ENCODE measurements at places on chromosomes 5 and 9.

DNA sequence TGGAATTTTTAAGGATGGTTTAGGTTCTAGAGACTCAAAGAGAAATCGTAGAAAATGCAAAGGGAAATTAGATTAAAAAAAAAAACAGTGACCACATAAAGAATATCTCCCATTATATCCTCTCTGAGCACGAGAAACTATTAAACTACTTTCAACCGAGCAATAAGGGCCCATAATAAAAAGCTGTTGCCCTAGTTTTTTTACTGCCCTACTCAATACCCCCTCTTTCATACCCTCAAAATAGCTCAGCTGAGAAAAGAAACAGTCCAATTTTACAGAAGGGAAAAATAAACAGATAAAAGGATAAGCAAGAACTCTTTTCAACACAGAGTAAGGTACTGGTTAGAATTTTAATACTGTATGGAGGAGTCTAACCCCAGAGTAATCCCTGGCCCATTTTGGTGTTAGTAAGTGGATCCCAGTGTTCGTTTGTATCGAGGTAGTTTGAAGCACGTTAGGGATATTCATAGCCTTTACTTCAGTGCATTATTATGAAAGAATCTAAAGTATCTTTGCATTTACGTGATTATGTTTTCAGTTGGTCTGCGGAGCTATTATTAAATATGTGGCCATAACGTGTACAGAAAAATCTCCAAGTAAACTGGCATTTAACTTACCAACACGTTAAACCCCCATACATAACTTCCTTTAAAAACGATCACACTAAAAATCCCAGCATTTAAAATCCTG, 980 bp upstream of the RHOBTB3 start:
- no peak for DNase-seq

DNA sequence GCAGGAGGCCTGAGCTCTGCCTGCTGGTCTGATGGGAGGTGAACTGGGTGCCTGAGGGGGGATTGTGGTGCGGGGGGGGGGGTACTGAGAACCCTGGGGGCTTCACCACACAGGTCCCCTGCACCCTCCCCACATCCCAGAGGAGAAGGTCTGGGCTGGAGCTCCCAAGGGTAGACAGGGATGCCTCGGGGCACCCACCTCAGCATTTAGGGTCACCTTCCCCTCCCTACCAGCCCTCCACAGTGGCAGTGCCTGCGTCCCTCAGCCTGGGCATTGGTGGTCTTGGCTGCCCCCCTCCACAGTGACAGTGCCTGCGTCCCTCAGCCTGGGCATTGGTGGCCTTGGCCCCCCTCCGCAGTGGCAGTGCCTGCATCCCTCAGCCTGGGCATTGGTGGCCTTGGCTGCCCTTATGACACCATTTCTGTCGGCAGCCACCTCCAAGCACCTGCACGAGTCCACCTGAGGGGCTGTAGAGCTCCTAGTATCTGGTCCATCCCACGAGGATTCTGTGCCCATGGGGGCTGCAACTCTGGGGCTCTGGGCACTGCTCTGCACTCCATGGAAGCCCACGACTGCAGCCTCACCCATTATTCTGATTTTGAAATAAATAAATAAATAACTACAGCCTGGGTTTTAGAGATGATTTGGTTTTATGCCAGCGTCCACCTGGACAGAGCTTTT, 21.5 kb downstream of the NKD2 start:
- no peak for DNase-seq

DNA sequence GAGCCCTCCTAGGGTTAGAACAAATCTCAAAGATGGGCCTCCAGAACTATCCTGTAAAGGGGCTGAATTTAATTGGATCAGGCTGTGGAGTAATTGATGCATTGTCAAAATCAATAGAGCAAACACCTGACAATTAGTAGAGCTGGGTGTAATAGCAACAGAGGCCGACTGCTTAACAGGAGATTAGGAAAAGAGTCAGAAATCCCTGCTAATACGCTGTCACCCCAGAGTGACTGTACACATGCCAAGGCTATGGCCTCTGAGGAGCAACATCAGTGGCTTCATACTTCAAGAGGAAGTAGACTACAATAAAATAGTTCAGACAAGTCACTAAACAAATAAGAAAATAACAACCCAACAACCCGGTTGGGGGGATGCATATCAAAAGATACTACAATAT, 18.7 kb upstream of the GRPEL2 start:
- DNase-seq, result no peak

DNA sequence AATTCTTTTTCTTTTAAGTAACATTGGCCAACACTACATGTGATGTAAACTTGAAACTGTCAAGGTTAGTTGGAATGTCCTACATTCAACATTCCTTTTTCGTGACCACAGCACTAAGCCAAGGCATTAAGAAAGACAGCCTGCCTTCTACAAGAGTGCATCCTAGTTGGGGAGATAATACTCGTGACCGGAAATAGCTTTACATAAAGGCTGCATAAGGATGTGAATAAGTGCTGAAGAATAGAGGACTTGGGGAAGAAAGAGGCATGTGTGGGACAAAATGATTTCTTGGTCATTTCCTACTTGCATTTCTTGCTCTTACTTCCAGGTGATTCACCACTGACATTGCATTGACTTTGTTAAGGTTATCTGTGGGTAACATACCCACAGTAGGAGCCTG, 282.0 kb downstream of the DMRT2 start:
- no peak for DNase-seq

GRCh38 chr5:56861893-56862485, 46.6 kb downstream of the MAP3K1 start:
- DNase-seq, result no peak

DNA sequence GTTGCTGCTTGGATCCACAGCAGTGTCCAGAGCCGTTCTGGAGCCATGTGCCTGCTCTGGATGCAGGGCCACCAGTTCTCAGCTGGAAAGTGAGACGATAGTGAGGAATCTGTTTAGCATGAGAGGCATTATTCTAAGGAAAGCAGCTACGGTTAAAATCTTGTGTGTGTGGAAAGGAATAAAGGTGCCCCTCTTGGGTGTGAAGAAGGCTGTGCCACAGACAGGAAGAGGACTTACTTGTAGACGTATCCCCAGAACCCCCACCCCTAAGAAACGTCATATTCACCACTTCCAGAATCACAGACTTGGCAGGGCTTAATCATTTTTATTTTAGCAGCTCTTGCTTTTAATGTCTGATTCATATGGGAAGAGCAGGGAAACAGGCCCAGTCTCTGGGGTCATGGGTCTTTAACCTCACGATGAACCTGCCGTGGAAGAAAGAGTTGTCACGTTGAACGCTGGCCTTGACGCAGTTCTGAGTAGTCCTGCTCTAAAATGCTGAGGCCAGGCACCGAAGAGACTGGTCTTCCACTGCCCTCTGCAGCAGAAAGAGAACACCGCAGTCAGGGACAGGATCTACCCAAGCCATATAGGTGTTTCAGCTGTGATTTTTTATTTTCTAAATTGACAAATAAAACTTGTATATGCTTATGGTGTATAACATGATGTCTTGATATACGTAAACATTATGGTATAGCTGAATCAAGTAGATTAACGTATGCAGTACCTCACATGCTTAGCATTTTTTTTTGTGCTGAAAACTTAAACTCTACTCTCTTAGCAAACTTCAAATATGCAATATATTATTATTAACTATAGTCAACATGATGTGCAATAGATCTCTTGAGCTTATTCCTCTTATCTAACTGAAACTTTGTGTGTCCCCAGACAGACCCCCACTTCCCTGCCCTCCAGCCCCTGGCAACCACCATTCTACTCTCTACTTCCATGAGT, 38.8 kb downstream of the CARTPT start:
- DNase-seq, result peak; percentile 73

DNA sequence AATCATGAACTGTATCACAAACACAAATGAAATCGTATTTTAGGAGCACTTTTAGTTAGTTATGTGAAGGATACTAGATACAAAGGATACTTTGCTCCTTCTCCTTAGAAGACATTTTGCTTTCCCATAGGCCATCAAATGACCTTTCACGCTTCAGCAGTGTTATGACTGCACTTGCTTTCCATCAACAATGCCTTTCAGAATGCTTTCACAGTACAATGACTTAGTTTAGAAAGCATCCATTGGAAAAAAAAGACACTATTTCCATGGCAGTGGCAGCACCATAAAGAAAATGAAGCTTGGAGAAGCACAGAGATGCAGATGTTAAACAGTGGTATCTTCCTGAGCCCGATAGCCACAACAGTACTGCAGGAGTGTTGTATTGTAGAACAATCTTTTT, 203.9 kb downstream of the PCSK1 start:
- no peak for DNase-seq

- no peak for DNase-seq
Observed at GRCh38 chr5:61632064-61632463, 300.0 kb downstream of the ZSWIM6 start.

DNA sequence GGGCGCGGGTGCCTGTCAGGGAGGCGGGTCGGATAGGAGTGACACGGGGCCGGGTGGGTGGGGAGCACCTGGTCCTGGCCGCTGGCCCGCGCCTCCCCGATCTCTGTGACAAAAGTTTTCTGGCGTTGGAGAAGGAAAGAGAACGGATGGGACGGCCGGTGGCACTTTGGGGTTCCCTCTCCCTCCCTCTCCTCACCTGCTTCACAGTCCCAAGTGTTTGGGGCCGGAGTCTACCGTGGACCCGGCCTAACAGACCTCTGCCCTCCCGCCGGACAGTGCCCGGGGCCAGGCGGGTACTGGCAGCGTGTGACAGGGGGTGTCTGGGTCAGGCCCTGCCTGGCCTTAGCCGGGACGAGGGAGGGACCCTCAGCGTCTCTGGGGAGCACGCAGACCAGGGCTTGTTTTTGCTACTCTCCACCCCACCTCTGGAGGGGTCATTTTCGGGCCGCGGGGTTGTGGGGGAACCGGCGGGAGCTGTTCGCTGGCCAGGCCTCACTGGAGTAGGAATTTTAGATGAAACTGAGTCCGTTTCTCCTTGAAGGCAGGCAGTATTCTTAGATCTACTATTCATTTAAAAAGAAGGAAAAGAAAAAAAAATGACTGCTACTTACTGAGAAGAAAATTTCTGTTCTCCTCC, 1.7 kb downstream of the PRDM6 start:
- DNase-seq, result no peak

- no peak for DNase-seq
Observed at GRCh38 chr9:90034071-90034470, 429.3 kb downstream of the GADD45G start.

- no peak for DNase-seq
Observed at GRCh38 chr5:135072387-135073281, 38.6 kb upstream of the PITX1 start.

GRCh38 chr5:135079760-135080159, 45.7 kb upstream of the PITX1 start:
- no peak for DNase-seq

DNA sequence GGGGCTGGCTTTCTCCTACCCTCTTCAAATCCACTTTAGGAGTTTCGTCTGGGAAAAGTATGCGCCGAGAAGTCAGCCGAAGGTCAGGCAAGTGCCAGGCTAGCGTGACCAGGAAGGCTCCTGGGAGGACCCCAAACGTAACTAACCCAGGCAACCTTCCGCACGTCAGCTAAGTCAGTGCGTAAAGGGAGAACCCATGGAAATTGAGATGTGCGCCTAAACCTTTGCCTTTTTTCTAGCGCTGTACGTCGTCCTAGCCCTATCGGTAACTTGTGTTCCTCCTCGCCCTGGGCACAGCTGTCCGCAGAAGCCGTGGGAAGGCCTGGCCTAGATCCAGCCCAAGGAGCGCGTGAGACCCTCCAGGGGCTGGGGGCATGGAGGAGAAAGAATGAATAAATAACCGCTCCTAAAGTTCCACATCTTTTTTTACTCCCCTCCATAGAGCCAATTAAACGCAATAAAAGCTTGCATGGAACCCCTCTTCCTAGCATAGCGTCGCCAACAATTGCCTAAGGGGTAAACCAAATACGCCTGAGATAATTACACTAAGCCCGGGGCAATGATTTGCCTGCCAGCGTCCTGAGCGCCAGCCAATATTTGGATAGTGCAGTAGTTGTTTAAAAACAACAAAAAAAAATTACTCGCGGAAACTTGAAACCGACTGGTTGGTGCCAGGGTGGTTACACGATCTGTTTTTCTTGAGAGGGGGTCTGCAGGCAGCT, 4.0 kb upstream of the FOXB2 start:
- DNase-seq, result no peak

DNA sequence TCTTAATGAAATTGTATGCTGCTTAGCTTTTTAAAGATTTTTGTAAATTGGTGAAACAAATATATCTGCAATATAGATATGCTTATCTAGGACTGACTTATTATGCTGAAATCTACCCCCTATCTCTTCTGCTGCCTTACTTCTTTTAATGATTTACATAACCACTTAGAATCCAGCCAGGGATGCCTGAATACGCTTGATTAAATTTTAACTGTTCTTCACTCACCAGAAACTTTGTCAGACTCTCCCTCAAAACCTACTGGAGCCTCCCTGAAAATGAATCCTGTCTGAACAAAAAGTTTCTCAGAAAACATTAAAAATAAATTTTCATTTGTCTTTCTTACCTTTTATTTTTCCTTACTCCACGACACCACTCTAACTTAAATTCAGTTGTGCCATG, 111.7 kb downstream of the ST8SIA4 start:
- no peak for DNase-seq

GRCh38 chr9:97900103-97900737, 22.1 kb downstream of the TRMO start:
- DNase-seq, result peak; percentile 40

GRCh38 chr9:130197888-130198287, 25.7 kb downstream of the NCS1 start:
- no peak for DNase-seq

DNA sequence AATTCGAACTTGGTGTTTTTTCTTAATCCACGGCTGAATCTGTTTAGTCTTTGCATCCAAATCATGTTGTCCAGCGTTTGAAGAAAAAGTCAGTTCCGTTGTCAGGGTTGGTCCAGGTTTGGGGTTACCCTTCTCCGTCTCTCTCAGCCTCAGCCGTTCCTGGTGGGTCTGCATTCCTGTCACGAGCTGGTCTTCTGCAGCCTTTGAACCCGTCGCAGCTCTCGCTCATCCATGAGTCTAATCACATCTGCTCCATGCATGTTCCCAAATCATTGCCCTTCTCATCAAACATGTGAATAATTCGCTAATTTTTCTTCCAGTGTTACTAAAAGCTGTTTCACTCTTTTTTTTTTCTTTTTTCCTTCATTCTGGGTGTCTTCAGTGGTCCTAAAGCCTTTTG, 39.0 kb upstream of the EXOC3 start:
- no peak for DNase-seq

- no peak for DNase-seq
Observed at GRCh38 chr5:20618340-20618739, 630.3 kb upstream of the CDH18 start.

DNA sequence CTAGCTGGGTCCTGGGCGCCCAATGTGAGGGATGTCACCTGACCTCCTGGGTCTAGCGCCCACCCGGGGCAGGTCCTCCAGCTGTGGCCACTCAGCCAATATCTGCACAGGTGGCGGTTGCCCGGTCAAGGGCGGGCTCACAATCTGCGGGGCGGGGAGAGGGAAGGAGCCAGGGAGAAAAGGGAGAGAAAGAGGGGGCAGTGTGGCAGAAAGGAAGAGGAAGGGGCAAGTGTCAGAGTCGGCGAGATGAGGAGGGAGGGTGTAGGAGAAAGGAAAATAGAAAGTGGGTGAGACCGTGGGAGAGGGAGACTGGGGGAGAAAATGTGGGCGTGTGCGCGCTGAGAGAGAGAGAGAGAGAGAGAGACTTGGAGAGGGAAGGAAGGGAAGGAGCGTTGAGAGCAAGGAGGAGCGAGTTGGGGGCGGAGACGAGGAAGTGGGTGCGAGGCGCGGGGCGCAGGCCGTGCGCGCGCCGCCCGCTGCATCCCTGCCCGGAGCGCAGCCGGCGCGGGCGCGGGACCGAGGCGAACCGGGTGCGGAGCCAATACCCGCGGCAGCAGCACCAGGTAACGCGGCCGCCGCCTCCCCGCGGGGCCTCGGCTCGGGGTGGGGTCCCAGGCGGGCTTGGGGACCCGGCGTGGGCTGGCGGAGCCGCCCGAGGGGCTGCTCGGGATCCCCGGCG, at the start of gene HRH2:
HRH2 (plus strand) TSS at position 479 of the 679 bp plus-strand sequence. CDS start 25,163 bp downstream, outside the sequence.
- DNase-seq, result peak; percentile 48
